A549 treated with CORT108297 at 1 μM for 4 hours (cell line): ENCODE measurements at places on chromosomes 6 and 20. TPM values are rescaled to one million over a fixed set of nuclear protein-coding genes. Genes with fewer than 3 reads are reported as not detected.

Gene CST7
- total RNA-seq, result not detected in 5 replicates

Gene TLDC2
- total RNA-seq, result 0.07 TPM in 1 of 5 replicates, not detected in the others

Gene TUBB2B
- 13.0 to 14.6 TPM (median 13.4 TPM) in 5 replicates for total RNA-seq

Gene SLC17A9
- 0.03 to 0.13 TPM (median 0.08 TPM) in 4 of 5 replicates, not detected in the other for total RNA-seq

Gene MUC22
- 0.02 to 0.03 TPM (median 0.02 TPM) in 3 of 5 replicates, not detected in the others for total RNA-seq

Gene WFDC5
- not detected in 5 replicates for total RNA-seq
